ENCODE measurements at places on chromosomes 11 and 22.

- DNase-seq: no peak
Observed at GRCh38 chr22:45310977-45311531, 1.3 kb downstream of the FAM118A start.

- DNase-seq: no peak
Observed at GRCh38 chr11:104465321-104465720, 301.4 kb upstream of the PDGFD start.

- DNase-seq: no peak
Observed at GRCh38 chr22:17096071-17096470, 11.3 kb downstream of the IL17RA start.

GRCh38 chr22:20779818-20780158 is 5.9 kb downstream of the SERPIND1 start:
- DNase-seq: no peak

GRCh38 chr11:14336507-14337503 is 22.2 kb downstream of the RRAS2 start:
- no peak for DNase-seq

GRCh38 chr11:125320347-125321076 is 156.0 kb downstream of the PKNOX2 start:
- DNase-seq: no peak

- no peak for DNase-seq
Observed at GRCh38 chr11:100972046-100972445, 157.6 kb downstream of the PGR start.

- no peak for DNase-seq
Observed at GRCh38 chr11:121766991-121767390, 314.2 kb upstream of the SORL1-AS1 start.

DNA sequence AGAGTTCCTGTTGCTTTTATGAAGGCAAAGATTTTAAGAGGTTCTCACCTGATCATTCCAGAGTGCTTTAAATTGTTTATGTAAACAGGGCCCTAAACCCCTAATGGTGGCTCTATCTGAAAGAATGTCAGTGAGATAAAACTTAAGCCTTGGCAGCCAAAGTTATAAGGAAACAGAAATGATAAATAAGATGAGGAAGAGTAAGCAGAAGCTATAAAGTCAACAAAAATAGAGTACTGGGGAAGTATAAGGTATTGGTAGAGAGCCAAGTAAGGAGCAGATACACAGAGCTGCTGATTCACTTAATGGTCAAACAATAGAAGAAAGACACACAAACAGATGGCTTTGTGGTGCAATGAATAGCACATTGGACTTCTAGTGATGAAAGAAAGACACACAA is 37.9 kb downstream of the TMPRSS5 start:
- DNase-seq: no peak

GRCh38 chr11:63937713-63938478 is 906 bp upstream of the NAA40 start:
- no peak for DNase-seq

GRCh38 chr22:28464127-28464526 is 215.5 kb downstream of the TTC28 start:
- DNase-seq: no peak

Data from NCI-H526 treated with DMSO at 0.1 percent for 48 hours (cell line).